ENCODE measurements at places on chromosomes 5 and 9.

GRCh38 chr9:79778581-79778980 is 206.8 kb downstream of the TLE4 start:
- no peak for DNase-seq

- no peak for DNase-seq
Observed at GRCh38 chr5:4831325-4831724, 308.8 kb upstream of the ADAMTS16 start.

DNA sequence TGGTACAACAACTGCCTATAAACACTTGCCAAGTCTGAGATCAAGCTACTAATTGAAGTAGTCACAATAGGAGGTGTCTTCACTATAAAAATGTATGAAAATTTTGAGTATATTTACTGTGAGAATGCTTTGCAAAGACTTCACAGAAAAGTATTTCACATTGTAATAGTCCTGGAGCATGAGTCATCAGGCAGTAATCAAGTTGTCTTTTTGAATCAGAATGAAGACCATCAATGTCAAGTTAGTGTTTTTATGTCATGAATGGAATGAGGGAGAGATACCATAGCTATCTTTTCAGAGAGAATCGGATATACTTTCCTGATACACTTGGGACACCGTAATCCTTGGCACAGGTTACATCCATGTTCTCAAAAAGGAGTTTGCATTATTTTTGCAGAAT is 466.9 kb upstream of the ARRDC3 start:
- DNase-seq = no peak

GRCh38 chr9:114774524-114774923 is 31.3 kb downstream of the TNFSF15 start:
- no peak for DNase-seq

DNA sequence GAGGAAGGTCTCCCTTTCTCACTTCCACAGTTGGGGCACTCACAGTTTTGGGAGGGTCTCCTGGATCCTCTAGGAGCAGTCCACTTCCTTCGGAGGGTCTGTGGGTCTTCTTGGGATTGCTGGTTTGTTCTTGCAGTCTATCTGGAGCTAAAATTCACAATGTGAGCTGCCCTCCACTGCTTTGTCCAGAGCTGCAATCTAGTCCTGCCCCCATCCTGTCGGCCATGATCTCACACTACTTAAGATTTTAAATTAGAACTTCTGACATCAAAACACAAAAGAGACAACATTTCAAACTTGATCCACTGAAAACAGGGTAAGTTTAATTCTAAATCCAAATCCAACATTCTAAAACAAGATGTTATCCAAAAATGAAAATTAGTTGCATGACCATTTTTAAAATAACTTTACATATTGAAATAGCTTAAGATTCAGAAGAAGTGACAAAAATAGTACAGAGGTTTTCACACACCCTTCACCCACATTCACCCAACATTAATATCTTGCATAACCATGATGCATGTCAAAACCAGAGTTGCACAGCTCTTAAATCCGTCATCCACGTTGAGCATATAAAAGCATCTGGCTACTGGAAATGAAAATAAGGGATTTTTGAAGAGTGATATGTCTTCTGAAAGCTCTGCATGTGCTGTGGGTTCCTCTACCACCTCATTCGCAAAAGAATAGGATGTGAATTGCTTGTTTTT is 113.7 kb upstream of the EPB41L4A start:
- DNase-seq = no peak

DNA sequence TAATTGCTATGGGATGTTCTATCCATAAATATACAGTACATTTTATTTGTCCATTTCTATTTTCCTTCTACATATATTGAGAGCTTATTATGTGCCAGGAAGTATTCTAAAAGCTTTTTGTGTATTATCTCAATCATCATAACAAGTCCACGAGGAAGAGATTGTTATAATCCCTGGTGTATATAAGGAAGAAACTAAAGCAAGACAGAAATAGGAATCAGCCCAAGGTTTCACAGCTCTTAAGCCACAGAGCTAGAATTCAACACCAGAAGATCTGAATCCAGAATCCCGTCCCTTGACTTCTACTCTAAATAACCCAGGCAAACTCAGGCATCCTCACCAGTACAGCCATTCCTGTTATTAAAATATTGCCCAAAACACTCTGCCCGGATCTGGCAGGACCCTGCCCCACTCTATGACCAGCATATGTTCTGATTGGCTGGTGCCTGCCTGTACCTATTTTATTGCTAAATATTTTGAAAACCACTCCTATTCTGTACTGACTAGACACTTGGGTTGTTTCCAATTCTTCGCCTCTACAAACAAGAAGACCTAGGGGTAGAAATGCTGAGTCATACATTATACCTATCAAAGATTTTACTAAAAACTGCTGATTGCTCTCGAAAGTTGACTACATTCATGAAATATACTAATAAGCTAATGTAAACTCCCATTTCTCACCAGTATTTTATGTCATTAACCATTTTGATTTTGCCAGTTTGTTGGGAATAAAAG is 297.4 kb downstream of the ENC1 start:
- peak; percentile 29 for DNase-seq

- DNase-seq = no peak
Observed at GRCh38 chr5:1509346-1510085, 14.2 kb downstream of the LPCAT1 start.

DNA sequence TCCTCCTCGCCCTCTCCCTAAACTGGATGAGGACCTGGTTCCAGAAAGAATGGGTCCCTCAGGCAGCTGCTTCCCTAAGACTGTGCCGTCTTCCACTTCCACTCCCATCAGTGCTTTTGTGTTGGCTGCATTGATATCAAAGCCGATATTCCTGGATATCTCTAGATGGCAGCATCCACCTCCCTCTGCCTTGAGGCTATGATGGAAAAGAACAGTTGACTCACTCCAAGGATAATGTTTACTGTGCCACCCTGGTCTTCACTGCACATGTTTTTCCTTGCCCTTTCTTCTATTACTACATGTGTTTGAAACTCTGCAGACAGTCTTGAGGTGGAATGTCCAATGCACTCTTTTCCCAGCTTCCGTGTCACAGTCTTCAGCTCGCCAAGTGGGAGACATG is 211.6 kb downstream of the MAST4 start:
- DNase-seq = peak; percentile 63

GRCh38 chr5:141402553-141403243 is at the start of gene PCDHGA9:
Gene PCDHGA9 (plus strand): TSS chr5:141402778. CDS start chr5:141402953, 175 bp downstream.
- peak; percentile 67 for DNase-seq

GRCh38 chr9:93665637-93666438 is 89.5 kb downstream of the PHF2 start:
- no peak for DNase-seq

DNA sequence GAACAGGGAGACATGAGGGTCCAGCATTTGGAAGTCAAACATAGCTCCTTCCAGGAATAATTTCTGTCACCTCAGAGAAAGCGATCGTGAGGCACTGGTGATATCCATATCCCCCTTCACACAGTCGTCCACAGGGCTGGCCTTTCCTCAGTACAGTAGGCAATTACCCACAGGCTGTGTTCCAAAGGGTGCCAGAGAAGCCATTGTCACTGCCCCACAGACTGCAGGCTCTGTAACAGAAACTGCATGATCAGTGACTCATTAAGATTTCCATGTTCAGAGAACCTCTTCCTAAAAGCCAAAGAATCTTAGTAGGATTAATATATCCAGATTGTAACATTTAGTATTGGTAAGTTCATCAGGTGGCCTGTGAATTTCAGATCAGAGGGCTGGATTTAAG is 127.6 kb downstream of the RPS23 start:
- DNase-seq = no peak

DNA sequence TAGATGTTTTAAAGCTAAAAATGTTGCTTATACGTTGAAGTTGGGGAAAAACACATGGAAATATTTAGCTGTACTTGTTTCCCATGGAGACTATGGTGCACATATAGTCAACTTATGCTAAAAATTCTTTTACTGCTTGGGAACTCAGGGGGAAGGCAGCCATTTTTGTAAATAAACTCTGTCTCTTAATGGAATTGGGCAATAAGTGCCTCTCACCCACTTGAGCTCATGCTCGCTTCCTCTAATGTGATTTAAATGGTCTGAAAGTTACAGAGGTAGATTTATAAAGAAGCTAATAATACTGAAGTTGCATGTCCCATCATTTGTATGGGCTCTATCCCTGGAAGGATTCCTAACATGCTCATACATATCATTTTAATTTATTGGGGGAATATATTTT is 523.8 kb downstream of the RASEF start:
- no peak for DNase-seq

- no peak for DNase-seq
Observed at GRCh38 chr9:95870352-95870751, 5.1 kb upstream of the ERCC6L2 start.
